Naive thymus-derived CD8-positive, alpha-beta T cell (primary cell): ENCODE measurements at places on chromosomes 13 and 19.
A peak's percentile ranks its signal among the peaks of the same experiment; 100 is the strongest.

DNA sequence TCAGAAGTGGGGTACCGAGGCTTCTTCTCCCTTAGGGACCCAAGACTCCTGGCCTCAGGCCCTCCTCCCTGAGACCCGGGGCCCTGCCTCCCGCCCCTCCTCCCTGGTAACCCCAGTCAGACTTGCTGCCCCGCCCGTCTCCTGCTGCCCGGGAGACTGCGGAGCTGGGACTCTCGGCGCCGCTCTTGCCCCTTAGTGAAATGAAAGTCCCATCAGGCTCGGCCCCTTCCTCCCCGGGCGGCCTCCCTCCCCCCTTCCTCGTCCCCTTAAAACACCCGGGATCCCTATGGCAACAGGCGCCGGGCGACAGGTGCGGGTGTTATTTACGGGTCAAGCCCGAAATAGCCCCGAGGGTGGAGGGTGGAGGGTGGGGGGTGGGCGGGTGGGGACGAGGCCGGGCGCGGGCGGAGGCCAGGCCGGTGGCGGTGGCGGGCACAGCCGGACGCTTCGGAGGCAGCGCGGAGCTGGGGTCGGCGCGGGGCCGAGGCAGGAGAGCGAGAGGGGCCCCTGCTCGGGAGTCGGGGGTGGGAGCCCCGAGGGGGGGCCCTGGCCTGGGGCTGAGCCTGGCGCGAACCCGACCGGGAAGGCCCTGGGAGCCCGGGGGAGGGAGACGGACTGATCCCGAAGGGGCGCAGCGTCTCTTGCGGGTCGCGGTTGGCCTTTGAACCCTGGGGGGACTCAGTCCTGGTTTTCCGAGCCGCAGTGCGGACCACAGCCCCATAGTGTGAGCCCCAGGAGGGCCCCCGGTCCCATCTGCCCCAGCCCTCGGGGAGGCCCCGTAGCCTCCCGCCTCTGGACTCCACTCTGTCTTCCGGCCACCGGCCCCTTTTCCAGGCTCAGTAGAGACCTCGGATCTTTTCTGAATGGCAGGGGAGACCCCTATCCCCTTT is at the start of gene CACNG6:
Gene CACNG6 (plus strand): TSS at position 414 of the 890 bp plus-strand sequence. CDS start 1,241 bp downstream, outside the sequence.
- H3K4me1 ChIP-seq, result peaks cover 4% of the 10 kb centered on the region
- no peak within 1 kb of the TSS for H3K27ac ChIP-seq
- peaks cover 4% of the 10 kb centered on the region for H3K36me3 ChIP-seq
- H3K27me3 ChIP-seq, result peaks cover 51% of the 10 kb centered on the region

- no peak overlapping the region for H3K27ac ChIP-seq
- no peaks in the 10 kb centered on the region for H3K4me1 ChIP-seq
- H3K27me3 ChIP-seq, result peaks cover 34% of the 10 kb centered on the region
Observed at GRCh38 chr13:110794209-110794608, 80.7 kb downstream of the ING1 start.

DNA sequence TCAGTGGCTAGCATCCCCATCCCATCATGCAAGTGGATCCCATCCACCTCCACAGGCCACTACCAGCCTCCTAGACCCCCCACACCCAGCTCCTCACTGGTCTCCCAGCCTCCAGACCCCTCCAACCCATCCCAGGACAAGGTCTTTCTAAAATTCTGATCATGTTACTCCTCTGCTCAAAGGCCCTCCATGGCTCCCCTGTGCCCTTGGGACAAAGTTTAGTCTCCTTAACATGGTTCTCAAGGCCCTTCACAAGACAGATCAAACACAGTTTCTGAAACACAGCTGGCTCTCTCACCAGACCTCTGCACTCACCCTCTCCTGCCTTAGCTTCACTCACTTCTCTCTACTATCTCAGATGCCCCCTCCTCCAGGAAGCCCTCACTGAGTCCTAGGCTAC is 9.3 kb downstream of the CEACAM19 start:
- H3K36me3 ChIP-seq, result no peaks in the 10 kb centered on the region
- H3K27me3 ChIP-seq, result no peaks in the 10 kb centered on the region
- no peak overlapping the region for H3K4me3 ChIP-seq
- DNase-seq, result no peak
- no peak overlapping the region for H3K27ac ChIP-seq

GRCh38 chr13:112175162-112176075 is 108.5 kb downstream of the SOX1 start:
- no peak overlapping the region for H3K27ac ChIP-seq
- no peak overlapping the region for H3K4me3 ChIP-seq
- peaks cover 34% of the 10 kb centered on the region for H3K27me3 ChIP-seq
- no peak for DNase-seq
- H3K36me3 ChIP-seq, result no peaks in the 10 kb centered on the region

DNA sequence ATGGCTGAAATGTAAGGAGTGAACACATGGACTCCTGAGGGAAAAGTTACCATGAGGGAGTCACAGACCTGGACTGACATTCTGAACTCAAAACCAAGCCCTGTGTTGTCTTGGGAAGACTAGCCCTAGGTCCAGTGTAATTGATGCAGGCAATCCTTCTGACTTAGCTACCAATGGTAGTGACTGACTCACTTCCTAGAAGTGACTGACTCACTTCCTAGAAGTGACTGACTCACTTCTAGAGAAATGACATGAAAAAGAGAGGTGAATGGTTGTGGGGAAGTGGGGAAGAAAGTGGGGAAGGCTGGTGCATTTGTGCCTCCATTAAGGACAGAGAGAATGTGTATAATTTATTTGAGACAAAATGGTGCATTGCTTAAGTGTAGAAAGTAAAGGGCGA is 49.9 kb downstream of the EDNRB start:
- DNase-seq, result no peak
- no peak overlapping the region for H3K4me3 ChIP-seq
- H3K36me3 ChIP-seq, result no peaks in the 10 kb centered on the region

DNA sequence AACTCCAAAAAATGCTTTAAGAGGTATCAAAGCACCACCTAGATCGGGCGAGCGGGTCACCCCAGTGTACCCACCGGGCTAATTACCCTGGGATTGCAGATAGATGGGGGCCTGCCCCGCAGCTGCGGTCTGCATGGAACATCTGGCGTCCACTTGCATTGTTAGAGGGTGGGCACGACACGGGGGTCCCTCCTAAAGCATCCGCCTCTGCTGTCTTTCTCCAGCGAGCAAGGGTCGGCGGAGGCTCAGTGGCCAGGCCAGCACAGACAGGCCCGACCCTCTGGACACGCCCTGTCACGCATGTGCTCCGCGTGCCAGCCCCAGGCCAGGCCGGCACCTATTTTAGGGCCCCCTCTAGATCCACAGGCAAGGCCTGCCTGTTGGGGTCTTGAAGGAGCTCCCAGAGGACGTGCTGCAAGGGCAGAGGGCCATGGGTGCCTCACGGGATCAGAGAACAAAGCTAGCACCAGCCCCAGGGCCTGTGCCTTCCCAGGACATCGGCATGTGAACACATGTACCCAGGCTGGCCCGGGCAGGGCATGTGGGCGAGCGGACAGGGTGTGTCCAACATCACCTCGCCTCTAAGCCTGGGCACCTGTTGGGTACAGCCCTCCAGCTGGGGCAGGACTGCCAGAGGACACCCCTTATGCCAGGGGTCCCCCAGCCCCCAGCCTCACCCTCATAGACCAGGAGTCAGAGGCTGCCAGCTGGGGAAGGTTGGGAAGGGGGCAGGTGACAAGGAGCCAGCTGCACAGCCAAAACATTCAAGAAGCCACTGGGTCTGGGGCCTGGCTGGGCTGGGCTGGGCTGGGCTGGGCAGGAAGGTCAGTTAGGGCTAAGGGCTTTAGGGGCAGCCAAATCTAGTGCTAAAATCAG is 35.6 kb upstream of the NANOS3 start:
- peaks cover 23% of the 10 kb centered on the region for H3K4me1 ChIP-seq
- no peaks in the 10 kb centered on the region for H3K36me3 ChIP-seq
- peak overlapping the region; percentile 97 for H3K27ac ChIP-seq
- peak overlapping the region; percentile 91 for H3K4me3 ChIP-seq
- no peaks in the 10 kb centered on the region for H3K27me3 ChIP-seq

DNA sequence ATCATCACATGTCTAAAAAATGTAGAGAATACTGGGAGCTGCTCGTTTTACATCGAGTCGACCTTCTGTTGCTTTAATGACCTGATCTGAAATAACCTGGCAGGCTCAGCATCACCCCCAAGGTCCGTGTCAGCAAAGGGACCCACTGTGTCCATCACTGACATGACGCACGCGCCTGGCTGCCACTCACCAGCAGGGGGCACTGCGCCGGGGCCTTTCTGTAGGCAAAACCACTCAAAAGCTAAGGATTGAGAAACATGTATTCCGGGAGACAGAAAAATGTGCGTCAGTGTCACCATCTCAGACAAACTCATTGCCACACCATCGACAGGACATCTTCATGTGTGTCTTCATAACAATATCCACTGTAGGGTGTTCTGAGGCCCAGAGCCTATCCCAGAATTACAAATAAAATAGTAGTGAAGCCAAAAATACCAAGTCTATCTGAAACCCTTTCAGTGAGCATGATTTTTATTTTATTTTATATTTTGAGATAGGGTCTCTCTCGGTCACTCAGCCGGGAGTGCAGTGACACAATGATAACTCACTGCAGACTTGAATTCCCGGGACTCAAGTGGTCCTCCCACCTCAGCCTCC is 130.3 kb upstream of the LSM14A start:
- peaks cover 2% of the 10 kb centered on the region for H3K4me1 ChIP-seq
- DNase-seq, result peak; percentile 35

DNA sequence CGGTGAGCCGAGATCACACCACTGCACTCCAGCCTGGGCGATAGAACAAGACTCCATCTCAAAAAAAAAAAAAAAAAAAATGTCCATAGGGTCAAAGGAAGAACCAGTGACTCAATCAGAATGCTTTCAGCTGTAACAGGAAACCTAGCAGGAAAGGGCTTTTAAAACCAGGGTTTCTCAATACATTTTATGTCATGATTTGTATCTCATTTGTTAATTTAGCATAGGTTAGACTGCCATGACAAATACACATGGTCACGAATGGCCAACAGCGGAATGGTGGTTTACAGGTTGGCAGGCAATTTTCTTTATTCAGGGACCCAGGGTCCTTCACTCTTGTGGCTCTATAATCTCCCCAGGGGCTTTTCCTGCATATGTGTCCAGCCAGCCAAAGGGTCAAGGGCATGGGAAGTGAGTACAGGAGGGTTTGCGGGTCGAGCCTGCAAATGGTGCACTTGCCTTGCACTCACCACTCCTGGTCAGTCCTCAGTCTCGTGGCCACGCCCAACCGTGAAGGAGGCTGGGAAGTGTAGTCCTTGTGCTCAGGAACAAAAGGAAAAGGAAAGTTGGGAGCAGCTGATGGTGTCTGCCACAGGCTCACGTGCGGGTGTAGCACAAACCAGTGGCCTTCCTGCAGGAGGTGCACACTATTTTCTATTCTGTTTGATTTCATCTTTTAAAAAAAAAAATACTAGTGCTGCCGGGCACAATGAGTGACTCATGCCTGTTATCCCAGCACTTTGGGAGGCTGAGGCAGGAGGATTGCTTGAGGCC is 14.8 kb downstream of the DHX34 start:
- H3K4me1 ChIP-seq, result peaks cover 6% of the 10 kb centered on the region
- no peak overlapping the region for H3K4me3 ChIP-seq
- no peaks in the 10 kb centered on the region for H3K27me3 ChIP-seq

GRCh38 chr19:46639358-46640182 is 3.6 kb upstream of the GNG8 start:
- peak overlapping the region; percentile 67 for H3K4me3 ChIP-seq
- no peak for DNase-seq
- peaks cover 13% of the 10 kb centered on the region for H3K4me1 ChIP-seq
- H3K27me3 ChIP-seq, result peaks cover 7% of the 10 kb centered on the region
- H3K27ac ChIP-seq, result no peak overlapping the region

DNA sequence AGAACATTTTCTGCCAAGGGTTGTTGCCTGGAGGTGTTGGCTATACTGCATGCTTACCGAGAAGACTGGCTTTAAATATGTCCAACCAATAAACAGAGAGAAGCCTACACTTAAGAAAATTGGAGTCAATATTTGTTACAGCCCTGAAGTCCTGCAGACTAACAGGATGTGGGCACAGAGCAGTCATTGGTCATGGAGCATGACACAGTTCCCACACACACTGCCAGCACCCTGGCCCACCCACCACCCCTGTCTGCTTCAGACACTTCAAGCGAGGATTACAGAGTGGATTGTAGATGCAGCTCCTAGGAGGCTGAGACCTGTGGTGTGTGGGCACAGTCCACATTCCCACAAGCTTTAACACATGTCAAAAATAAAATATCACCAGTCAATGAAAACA is 21.0 kb upstream of the SERP2 start:
- no peak for DNase-seq
- H3K27ac ChIP-seq, result no peak overlapping the region
- peaks cover 21% of the 10 kb centered on the region for H3K4me1 ChIP-seq
- no peaks in the 10 kb centered on the region for H3K36me3 ChIP-seq
- H3K27me3 ChIP-seq, result no peaks in the 10 kb centered on the region

- no peak overlapping the region for H3K4me3 ChIP-seq
- DNase-seq, result no peak
- H3K36me3 ChIP-seq, result no peaks in the 10 kb centered on the region
- H3K27ac ChIP-seq, result no peak overlapping the region
- no peaks in the 10 kb centered on the region for H3K27me3 ChIP-seq
Observed at GRCh38 chr19:40688309-40688708, 2.1 kb downstream of the NUMBL start.

DNA sequence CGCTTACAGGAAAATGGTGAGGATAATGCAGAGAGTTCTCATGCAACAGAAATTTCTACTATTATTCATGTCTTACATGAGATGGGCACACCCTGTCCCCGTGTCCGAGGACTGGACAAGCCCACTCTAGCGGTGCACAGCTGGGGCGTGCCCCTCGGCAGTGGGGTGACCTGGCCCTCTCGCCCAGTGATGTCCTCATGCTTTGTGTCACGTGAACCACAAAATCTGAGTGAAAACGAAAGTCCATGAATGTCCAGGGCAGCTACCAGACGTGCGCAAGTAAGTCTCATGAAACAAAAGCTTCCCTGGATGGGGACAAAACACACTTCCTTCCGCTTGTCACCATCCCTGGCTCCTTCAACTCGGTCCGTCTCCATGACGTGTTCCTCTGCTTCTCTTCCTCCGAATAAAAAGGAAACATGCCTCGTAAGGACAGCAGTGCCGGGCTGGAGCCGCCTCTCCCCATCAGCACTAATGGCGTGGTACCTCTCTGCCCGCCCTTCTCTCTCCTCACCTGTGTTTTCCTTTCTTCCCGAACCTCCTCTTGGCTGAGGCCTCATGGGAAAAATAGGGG is 45.6 kb downstream of the ANKRD10 start:
- H3K27ac ChIP-seq, result no peak overlapping the region
- peak overlapping the region; percentile 68 for H3K4me3 ChIP-seq
- peaks cover 5% of the 10 kb centered on the region for H3K36me3 ChIP-seq
- H3K27me3 ChIP-seq, result peaks cover 19% of the 10 kb centered on the region
- H3K4me1 ChIP-seq, result peaks cover 8% of the 10 kb centered on the region

DNA sequence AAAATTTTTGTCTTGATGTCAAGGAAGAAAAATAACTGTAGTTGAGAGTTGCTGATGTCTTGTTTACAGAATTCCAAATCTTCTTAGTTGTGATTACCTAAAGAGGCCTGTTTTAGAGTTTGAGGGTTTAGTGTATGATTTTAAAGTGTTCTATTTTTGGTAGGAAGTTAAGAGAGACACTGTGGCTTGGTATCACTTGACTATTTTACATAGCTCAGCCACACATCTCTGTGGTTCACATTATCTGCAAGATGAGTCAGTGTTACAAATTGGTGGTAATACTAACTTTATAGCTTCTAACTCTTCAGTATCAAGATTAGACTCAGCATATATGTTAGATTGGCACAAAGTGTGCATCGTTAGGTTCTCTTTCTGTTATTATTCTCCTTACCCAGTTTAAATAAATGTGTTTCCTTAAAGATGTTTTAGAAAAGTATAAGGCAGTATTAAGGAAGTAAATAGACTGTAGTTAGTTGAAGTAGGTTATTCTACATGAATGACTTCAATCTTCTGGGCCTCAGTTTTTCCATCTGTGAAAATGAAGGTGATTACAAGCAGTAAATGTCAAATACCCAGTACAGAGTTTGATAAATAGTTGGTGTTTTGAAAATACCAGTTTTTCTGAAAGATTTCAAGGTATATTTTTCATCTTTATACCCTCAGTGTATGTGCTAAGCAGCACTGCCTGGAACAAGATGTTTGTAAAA is 33.4 kb downstream of the COG6 start:
- H3K4me3 ChIP-seq, result no peak overlapping the region
- peaks cover 26% of the 10 kb centered on the region for H3K36me3 ChIP-seq
- no peak for DNase-seq
